ENCODE measurements at places on chromosomes 3 and 15.

DNA sequence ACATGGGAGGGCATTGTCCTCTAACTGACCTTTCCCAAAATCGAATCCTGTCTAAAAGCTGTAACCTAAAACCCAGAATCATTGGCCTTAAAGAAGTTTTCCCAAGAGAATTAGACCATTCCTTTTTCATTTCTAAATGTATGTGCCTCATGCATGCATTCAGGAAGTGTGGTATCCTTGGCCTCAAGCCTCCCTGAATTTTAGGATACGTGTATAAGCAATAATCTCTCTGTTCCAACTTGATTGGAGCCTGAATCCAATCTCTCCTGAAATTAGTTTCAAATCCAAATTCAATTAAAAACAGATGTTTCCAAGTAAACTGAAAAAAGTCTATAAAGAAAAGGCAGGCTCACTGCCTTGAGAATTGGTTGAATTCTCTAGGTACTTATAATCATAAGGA, 86.0 kb upstream of the VEPH1 start:
- DNase-seq: no peak

DNA sequence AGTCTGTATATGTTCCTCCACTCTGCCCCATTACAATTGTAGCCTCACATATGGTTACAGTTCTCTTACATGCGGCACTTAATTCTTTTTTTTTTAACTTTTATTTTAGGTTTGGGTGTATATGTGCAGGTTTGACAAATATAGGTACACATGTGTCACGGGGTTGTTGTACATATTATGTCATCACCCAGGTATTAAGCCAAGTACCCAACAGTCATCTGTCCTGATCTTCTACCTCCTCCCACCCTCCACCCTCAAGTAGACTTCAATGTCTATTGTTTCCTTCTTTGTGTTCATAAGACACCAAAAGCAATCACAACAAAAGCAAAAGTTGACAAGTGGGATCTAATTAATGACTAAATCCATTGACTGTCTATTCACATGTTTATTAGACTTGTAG, 144.6 kb upstream of the TP63 start:
- no peak for DNase-seq

DNA sequence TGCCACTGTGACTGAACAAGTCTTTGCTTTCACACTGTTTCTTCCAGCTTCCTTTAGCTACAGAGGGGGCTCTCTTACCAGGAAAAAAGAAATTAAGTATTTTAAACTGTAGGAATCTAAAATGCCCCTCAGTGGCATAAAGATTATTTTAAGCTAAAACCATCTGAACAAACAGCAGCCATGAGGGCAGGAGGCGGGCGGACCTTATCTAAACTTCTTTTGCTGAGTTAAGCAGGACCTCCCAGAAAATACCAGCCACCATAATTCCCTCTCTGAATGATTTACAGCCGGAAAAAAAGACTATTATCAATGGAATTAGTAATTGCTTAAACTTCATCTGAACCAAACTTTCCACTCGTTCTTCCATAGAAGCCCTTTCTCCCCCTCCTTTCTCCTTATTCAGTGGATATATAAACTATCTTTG, 5.2 kb upstream of the TOPAZ1 start:
- DNase-seq: no peak

- no peak for DNase-seq
Observed at GRCh38 chr3:9416139-9416780, 18.8 kb downstream of the SETD5 start.

DNA sequence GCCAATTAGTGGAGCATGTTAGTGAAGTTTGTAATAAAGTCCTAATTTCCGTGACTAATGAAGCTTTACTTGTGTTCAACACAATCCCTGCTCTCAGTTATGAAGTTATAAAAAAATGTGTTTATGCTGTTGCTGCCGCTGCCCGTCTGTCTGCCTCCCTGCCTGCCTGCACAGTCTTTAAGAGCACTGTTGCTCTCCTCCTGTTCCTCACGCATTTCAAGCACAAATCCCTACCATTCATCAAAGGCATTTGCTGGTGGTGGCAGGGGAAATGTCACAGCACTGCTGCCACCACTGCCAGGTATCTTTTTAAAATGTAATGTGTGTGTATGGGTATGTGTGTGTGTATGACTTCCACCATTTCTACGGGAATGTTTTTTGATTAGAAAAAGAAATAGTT, 58.8 kb downstream of the CACNA1D start:
- DNase-seq: no peak

DNA sequence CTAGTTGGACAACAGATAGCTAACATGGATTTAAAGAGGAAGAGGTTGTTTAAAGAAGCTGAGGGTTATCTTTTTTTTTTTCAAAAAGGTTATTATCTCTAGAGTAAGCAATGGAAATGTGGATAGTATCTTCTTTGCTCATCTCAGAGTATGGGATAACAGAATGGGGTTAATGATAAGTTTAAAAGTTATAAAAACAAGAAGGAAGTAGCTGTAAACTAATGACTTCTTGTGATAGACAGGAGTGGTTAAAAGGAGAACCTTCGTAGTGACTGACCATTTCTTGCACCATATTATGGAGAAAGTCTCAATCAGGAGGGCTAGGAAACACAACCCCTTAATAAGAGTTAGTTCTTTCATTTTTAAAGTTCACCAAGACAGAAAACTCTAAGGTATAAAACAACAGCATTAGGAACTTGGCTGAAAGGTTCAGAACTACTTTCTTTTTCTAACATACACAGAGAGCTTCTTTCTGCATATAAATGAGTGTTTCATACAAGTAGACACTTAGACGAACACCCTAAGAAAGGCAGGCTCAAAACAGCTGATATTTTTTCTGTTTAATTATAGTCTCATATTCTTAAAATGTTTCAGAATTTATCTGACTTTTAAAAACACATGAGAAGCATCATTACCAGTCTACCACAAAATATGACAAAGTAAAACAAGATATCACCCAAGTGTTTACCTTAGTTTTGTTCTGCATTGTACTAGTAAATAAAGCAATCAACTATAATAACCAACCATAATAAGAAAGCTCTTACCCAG, 140.0 kb downstream of the MEIS2 start:
- no peak for DNase-seq

GRCh38 chr3:191492601-191493000, 31.6 kb downstream of the PYDC2 start:
- no peak for DNase-seq

- DNase-seq: no peak
Observed at GRCh38 chr3:187340578-187340977, 27.6 kb upstream of the RTP4 start.

DNA sequence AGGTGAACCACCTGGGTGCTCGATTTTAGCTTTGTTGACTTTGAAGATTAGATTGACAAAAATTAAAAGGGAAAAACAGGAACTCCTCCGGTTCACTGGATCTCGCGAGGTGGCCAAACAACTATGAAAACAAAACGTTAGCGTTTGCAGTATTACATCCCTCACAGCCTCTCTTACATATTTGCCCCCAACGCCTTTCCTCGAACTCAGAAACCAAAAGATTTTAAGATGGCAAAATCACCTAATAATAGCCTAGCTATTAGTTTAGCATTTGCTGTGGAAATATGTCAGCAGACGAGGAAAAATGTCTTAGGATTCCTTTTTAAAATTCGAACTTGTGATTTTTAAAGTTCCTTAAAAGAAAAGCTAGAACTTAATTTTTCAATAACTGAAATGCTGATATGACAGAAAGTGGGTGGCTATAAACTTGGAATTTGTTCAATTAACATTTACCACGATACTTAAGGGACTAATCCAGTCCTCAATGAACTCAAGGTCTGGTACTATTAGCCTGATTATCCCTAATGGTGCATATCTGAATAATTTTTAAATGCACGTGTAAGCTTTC, 491 bp upstream of the SENP7 start:
- no peak for DNase-seq

DNA sequence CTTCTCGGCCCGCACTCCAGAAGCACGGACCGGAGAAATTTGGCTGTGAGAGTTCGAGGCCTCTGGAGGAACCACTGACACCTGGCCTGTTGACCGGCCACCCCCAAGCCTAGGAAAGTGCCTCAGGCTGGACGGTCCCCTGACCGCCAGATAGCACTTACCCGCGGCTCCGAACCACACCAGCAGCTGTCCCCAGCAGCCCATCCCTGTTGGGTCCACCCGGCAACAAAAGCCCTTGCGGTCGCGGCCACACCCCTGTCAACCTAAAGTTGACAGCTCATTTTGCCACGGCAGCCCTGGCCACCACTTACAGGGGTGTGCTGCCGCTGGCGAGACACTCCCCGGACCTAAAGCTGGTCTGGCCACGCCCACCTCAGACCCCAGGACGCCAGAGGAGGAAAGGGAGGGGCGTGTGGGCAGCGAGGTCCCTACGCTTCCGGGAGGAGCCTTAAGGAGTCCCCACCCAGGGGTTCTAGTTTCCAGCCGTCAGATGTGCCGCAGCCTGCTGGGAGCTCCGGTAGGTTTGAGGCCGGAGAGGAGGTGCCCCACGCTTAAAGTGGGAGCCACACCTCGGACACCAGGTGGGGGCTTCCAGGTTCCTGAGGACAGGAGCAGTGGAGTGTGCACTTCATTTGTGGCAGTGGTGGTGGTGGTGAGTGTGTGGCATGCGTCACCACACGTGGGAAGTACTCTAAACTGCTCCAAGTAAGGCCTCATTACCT, at the start of gene LTK:
TSS of gene LTK (minus strand) at position 322 of the 722 bp plus-strand sequence. CDS start at position 204, 118 bp downstream.
- no peak for DNase-seq
